ENCODE measurements at places on chromosomes 16 and 17.

DNA sequence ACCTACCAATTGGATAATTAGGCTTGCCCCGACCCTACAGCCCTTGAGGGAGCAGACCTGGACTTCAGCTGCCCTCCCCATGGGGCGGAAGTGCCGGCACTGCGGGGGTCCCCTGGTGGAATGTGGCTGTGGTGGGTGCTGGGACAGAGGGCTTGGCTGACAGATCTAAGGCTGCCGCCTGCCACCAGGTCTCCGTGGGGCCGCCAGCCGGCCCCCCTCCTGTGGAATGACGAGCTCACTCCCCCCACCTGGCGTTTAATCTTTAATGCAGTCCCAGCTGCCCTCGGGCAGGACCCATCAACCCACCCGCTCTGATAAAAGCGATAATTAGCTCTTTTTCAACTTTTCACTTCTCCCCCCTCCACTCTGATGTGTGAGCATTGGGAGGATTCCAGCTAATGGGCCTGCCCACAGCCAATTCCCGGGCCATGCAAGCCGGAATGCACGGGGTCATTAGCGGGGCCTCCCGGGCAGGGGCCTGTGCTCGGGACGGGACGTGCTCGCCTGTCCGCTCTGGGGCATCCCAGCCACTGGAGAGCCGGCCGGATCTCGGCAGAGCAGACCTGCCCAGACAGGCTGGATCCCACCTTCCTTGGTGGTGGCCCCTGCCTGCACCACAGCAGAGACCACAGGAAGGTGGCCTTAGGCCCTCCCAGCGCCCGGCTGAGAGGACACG lies 28.3 kb upstream of the GOSR2 start:
- DNase-seq = no peak

- DNase-seq = no peak
These were observed 130.4 kb downstream of the MRM1 start for GRCh38 chr17:36731811-36732210.

GRCh38 chr17:67256075-67256732 lies 11.2 kb upstream of the HELZ start:
- DNase-seq = no peak

DNA sequence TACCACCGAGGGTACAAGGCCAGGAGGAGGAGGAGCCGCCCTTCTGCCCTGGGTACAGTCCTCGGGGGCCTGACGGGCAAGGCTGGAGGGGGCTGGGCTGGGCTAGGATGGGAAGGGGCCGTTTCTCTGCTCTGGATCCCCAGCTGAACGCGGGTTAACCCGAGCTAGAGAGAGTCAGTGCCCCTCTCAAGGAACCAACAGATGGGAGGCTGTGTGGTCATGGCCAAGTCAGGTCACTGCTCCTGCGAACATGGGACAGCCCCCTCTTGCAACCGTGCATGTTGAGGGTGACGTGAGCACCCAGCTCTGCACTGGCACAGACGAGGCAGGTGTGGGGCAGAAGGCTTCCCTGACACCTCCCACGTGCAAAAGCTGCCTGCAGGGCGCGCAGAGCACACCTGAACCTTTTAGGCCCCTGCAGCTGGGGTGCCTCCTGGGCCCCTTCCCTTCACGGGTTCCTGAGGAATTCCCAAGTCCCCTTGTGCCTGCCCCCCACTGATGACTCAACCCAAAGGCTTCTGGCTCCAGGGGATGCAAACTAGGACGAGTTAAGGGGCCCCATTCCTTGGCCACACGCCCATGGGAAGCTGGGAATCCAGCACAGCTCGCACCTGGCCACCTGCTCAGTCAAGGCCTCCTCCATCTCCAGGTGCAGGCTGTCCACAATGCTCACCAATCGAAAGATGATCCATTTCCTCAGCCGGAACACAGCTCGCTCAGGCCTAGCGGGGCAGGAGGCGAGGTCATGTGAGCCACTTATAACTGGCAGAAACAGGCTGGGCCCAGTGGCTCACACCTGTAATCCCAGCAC lies 6.3 kb downstream of the MYBBP1A start:
- no peak for DNase-seq

GRCh38 chr16:10906914-10907756 lies 30.1 kb downstream of the CIITA start:
- DNase-seq = no peak

All from osteocyte (in vitro differentiated cells).